Pancreas (tissue), 10 donors: ENCODE measurements at places on chromosomes 6 and 20.
A peak's percentile ranks its signal among the peaks of the same experiment; 100 is the strongest.

- no peak for DNase-seq
These were observed 20.1 kb downstream of the HECA start for GRCh38 chr6:139154881-139155547.

DNA sequence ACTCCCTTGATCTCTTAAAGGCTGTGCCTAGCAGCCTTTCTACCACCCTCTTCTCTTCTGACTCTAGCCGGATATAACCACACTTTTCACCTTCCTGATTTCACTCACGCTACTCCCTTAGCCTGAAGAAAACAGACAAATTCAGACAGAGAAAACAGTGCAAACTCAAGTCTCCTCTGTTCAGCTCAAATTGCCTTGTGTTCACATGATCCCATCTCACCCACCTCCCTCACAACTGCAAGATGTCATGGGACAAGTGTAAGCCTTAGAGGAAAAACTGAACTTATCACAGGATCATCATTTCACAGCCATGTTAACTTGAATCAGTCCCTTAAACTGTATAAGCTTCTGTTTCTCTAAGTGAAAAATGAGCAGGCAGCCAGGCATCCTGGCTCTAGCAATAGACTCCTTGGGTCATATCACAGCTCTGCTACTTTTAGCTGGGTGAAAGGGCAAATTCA, 66.5 kb upstream of the TENT5A start:
- DNase-seq, result no peak

DNA sequence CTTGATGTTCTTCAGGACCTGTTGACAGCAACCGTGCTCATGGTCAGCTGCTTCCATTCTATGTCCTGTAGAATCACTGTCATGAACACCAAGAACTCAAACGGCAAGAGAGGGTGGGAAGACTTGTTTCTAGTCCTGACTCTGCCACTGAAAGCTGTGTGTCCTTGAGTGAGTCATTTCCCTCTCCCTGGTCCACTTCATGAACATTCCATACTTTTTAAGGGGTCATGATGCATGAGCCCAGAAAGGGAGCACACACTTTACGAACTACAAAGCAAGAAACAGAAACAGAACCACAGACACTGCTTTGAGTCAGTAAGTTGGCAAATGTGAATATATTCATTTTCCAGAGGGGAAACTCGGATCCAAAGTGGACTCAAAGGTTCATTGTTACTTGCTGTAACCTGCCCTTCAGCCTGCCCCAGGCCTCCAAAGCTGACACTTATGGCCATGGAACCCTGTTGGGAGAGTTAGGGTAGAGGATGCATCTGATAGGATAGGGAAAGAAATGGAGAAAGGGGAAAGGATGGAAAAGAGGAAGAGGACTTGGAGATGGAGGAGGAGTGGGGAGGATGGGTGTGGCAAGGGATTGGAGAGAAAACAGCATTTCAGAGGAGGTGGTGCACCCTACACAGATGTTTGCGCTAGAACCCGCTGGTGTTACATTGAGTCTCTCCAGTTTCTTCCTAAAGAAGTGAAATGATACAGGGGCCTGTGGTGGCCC, 129.8 kb downstream of the FOXO3 start:
- no peak for DNase-seq

DNA sequence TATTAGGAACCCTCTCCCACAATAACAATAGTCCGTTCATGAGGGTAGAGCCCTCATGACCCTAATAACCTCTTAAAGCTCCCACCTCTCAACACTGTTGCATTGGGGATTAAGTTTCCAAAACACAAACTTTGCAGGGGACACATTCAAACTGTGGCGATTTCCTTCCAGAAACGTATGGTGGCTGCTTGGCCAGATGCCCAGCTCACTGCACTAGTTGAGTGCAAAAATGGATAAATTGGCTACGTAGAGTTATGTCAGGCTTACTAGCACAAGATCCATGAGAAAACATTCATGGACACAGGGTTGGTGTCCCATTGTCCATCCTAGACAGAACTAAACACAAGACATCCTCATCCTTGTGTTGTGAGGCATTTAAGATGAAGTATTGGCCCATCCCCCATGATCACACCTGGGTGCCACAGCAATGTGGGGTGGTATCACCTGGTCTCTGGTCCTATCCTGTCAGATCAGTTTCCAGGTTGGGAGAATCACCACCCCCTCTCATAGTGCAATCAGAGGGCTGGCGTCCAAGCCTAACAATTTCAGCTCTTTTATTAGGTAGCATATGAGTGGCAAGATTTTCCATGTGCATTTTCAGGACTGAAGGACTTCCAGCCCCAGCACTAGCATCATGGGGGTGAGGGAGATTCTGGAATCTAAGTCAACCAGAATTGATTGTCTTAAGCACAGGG, 63.4 kb upstream of the ELOVL5 start:
- DNase-seq, result no peak

GRCh38 chr6:73657201-73657600, 3.4 kb upstream of the SLC17A5 start:
- DNase-seq, result no peak

DNA sequence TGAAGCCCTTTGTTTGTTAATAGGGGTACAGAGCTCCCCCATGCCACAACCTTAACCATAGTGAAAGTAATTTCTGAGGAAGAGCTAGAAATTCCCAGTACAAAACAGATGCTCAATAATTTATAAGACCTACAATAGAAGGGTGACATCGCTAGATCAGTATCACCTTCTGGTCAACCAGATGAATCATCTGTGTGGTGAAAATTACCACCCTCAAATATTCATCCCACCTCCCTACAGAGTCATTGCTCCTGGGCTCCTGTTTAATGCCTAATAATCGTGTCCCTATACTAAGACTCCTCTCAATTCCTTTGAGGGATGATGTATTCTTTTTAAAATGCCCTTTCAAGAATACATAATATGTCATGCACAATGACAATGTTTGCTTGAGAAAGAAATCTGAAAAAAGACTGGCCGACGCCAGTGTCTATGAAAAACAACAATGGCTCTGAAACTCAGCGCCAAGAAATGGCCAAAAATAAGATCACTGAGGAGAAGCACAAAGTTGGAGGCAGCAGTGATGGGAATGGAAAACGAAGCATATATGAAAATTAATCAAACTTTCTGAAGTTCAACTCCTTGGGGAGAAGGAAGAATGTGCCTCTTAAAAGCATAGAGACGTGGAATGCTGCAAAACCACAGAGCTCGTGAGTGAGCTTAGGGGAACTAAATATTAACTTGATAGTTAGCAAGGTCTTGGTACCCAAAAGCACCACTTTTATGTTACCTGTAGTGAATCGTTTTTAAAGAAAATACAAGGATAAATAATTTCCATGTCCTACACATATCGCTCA, 11.0 kb upstream of the ADGRF5 start:
- DNase-seq, result no peak

DNA sequence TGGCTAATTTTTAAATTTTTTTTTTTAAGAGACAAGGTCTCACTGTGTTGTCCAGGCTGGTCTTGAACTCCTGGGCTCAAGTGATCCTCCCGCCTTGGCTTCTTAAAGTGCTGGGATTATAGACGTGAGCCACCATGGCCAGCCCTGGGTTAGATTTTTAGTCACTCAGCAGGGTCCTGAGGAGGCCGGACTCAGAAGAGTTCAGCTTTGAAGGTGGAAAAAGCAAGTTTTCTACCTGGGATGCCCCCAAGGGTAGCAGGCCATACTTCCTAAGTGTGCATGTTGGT, 44.2 kb downstream of the FGD2 start:
- DNase-seq, result no peak

DNA sequence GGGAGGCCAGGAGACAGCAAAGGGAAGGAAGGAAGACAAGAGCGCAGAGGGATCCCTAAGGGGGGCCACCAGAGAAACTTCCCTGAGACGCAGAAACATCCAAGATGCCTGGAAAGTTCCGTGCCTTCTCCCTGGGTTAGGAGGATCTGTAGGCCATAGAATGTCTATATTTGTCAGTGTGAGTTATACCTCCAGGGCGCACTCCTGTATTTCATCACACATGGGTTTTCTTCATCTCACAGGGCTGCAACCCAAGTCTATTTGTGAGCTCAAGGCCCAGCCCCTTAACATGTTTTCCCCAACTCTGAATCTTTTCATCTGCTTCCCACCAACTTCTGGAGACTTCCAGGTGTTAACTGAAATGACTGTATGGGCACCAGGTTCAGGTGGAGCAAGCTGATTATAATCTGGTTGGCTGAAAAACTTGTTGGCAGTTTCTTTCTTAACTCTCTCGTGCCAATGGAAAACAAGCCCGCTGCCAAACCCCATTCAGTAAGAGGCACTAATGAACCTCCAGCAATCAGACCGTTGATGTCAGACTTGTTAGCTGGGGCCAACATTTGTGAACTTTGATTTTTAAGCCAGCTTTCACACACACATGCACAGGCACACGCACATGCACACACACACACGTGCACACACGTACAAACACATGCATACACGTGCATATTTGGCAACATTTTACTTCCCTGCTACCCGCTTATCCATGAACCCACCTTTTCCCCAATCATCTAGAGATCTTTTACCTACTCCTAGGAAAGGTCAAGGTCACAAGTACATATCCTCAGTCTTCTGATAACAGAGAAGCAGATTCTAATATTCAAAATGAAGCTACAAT, 247.5 kb upstream of the GMDS start:
- DNase-seq, result no peak

- DNase-seq, result peak; percentile 43
These were observed 85.7 kb upstream of the NEDD9 start for GRCh38 chr6:11317885-11318771.

GRCh38 chr6:15090145-15090579, 155.7 kb upstream of the JARID2 start:
- DNase-seq, result no peak

DNA sequence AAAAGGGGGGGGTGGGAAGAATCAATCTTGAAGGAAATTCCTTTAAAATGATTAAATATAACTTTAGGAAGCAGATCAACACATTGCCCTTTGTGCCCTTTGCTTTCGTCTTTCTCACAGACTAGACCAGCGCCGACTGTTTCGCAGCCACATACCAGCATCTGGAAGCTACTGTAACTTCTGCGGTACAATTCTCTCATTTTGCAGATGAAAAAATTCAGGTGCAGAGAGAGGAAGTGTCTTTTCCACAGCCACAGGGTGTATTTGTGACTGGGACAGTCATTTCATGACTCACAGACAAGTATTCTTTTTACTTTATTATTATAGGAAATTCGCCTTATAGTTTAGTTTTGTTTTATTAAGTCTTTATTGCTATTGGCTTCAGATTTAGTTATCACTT, 84.2 kb downstream of the UST start:
- no peak for DNase-seq

DNA sequence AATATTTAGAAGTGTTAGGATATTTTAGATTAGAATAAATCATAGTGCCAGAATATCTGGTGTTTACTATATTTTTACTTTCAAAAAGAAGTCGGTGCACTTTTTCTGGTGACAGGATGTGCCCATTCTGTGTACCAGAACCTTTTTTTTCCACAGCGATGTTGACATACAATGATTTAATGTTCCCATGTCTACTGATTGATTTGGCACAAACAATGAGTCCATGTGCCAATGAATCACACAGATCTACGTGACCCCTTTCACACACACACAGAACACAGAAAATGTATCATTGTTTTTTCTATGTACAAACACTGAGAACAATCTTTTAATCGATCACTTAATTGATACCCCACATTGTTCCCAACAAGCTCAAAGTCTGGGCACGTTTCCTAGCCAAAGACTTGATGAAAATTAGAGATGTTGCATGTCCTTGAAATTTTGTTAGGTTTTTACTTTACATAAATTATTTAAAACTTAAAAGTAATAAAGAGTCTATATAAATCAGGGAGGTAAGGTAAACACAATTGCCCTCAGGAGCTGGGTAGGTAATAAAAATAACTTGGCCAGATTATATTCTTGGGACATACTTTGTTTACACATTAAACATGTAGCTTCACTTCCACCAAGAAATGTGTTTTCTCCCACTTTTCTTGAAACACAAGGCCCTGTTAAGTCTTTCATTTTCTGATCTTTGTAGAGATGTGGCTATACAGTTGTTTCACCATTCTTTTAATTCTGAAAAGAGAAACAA, 36.4 kb upstream of the SOX4 start:
- no peak for DNase-seq

DNA sequence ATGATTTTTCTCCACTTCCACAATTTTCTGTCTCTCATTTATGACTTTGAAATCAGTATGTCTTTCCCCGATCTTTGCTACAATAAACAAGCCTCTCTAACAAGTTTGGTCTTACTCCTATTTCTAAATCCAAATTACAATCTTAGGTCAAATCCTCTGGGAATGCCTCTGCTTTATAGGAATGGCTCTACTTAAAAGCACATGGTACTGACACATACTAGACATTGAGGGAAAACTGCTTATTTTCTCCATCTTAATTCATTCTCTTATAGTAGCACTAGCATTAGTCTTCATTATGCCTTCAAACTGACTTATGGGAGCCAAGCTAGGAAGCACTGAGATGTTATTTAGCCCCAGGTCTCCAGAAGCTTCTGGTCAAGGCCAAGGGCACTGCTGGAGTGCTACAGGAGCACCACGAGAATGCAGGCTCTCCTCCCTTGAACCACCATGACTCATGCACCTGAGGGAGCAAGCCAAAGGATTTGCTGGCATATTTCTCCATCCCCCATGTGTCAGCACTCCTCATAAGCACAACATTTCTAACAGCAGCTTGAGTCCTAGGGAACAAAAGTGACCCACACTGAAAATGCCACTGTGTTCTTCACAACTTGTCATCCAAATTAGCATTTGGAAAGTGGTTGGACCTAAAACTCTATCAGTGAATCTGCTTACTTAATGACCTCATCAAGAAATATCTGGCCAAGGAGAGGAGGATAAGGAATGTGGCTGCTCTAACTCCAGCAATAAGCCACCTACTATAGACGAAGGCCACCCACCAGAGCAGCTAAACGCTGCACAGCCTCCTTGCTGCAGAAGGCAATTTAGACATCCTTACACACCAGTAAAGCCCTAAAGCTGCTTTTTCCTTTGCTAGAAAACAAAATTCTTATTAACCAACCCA, 156.8 kb upstream of the KCNQ5 start:
- DNase-seq, result no peak

DNA sequence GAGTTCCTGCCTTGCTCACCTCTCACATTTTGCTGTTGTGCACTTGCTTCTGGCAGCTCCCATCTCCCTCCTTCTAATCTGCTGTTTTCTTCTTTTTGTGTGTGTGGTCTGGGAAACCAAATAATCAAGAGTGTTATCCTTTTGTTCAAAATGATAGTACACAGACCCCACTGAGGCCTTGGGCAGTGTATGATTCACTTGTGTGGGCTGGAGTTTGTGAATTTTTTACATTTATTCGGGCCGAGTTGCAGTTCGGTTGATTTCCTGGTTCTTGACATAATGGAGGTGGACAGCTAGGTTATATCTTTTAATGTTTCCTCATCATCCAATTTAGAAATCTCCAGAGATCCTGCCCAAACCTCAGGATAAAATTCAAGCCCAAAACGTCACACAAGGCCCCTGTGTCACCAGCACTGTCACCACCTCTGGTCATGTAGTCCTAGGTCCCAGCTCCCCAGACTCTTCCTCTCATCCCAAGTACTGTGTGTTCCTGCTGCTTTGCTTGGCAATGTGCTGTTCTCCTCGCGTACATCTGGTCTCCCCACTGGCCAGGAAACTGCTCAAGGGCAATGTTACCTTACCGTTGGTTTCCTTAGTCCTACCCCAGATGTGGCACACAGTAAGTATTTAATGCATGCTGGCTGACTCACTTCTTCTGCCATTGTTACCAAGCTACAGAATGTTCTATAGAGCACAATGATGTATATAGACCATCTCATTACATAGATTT, 55.7 kb upstream of the PHACTR2 start:
- DNase-seq, result no peak

GRCh38 chr20:56925831-56926170, 296.7 kb downstream of the TFAP2C start:
- DNase-seq, result no peak
